ENCODE measurements at places on chromosomes 5 and 9.

DNA sequence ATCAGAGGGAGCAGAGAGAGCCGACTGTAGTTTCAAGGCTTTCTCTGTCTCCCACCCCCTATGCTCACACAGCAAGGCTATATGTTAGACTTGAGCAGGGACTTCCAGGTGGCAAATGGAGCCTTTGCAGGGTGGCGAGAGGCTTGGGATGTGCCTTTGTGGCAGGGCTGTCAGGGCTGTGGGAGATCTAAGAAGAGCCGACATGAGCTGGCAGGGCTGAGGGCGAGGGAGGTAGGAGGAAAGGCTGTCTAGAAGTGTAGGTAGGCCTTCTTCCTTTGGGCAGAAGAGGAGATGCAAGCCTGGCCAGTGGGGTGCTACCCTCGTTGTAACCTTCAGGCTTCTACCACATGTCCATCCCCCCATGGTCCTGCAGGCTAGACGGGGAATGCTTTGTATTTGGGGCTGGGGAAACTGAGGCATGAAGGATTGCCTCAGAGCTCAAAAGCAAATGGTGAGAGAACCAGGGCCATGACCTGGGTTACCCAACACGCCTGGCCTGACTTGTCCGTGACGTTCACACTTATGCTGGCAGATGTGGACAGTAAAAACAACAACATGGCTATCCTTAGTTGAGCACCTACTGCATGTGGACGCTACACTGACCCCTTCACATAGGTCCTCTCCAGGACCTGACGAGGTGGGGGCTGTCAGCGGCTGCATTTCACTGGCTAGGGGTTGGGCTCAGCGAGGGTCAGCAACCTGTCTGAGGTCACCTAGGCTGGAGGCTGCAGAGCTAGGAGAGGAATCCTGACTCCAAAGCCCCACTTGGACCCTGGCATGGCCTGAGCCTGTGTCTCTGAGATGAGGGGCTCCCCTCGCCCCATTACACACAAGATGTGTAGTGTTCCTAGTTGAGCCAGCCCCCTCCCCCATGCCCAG lies 15.3 kb downstream of the CXXC5 start:
- H3K4me3 ChIP-seq: no peak overlapping the region
- no peaks in the 10 kb centered on the region for H3K36me3 ChIP-seq
- H3K4me1 ChIP-seq: peaks cover 95% of the 10 kb centered on the region
- H3K27ac ChIP-seq: peak overlapping the region; percentile 95

DNA sequence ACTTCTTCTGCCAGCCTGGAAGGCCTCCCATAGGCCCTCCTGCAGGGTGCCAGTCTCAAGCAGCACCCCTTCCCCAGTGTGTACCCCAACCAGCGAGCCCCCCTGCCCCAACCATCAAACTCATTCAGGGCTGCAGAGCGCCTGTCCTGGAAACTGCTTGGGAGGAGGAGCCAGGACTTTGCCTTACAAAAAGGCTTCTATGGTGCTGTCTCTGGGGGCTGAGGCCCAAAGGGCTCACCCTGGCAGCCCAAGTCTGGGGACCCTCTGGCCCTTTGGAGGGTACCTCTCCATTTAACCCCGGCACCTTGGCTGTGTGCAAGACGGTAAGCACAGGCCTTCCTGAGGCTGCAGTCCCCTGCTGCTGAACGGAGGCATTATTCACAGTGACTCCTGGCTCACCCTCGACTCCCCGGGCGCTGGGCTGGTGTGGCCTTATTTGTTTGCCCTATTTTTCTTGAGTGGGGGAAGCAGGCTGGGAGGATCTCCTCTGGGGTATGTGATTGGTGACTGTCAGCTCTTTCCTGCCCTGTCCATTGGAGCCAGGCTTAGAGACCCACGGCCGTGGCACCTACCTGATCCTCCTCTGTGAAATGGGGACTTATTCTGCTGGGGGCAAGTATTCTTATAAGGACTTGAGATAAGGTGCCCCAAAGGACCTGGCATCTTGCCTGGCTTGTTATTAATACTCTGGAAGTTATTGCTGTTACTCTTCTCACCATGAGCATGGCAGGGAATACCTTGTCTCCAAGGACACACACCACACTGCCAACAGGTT lies 5.8 kb downstream of the LMX1B start:
- H3K4me3 ChIP-seq: no peak overlapping the region
- H3K36me3 ChIP-seq: no peaks in the 10 kb centered on the region
- DNase-seq: no peak
- H3K4me1 ChIP-seq: peaks cover 18% of the 10 kb centered on the region

- H3K4me1 ChIP-seq: no peaks in the 10 kb centered on the region
- H3K27ac ChIP-seq: no peak overlapping the region
- H3K36me3 ChIP-seq: peaks cover 76% of the 10 kb centered on the region
- no peaks in the 10 kb centered on the region for H3K27me3 ChIP-seq
- no peak overlapping the region for H3K4me3 ChIP-seq
- DNase-seq: no peak
Measured at GRCh38 chr5:179867079-179867465, 8.5 kb upstream of the MRNIP start.

GRCh38 chr9:88173378-88173999 lies 35.2 kb upstream of the SPATA31C2 start:
- no peak for DNase-seq
- H3K27me3 ChIP-seq: no peaks in the 10 kb centered on the region

- H3K27ac ChIP-seq: no peak overlapping the region
- no peaks in the 10 kb centered on the region for H3K36me3 ChIP-seq
- DNase-seq: peak; percentile 49
- H3K27me3 ChIP-seq: no peaks in the 10 kb centered on the region
- H3K4me3 ChIP-seq: no peak overlapping the region
Measured at GRCh38 chr5:54676481-54677340, 159.2 kb downstream of the SNX18 start.

GRCh38 chr9:100063185-100063584 lies 35.6 kb downstream of the ERP44 start:
- no peak overlapping the region for H3K27ac ChIP-seq
- peaks cover 15% of the 10 kb centered on the region for H3K4me1 ChIP-seq
- DNase-seq: no peak
- no peak overlapping the region for H3K4me3 ChIP-seq
- no peaks in the 10 kb centered on the region for H3K36me3 ChIP-seq

DNA sequence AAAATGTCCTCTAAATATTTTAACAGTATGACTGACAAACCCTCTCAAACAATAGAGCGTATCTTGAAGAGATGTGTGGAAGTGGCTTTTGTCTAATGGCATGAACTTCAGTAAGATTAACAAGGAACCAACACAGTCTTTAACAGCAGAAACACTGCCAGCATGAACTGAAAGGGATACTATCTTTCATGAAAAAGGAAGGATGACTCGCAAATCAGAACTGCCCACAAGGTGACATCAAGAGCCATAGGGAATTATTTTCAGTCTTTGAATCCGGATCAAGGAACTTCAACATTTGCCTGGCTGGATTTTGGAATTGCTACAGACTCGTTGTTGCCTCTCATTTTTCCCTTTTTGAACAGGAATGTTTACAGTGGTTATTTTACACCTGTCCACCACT lies 5.1 kb upstream of the HEXB start:
- no peak for DNase-seq
- H3K27ac ChIP-seq: no peak overlapping the region
- H3K36me3 ChIP-seq: no peaks in the 10 kb centered on the region
- H3K27me3 ChIP-seq: no peaks in the 10 kb centered on the region

GRCh38 chr5:42284584-42284983 lies 138.7 kb upstream of the GHR start:
- H3K27me3 ChIP-seq: no peaks in the 10 kb centered on the region
- no peak overlapping the region for H3K4me3 ChIP-seq
- H3K27ac ChIP-seq: no peak overlapping the region
- no peaks in the 10 kb centered on the region for H3K36me3 ChIP-seq
- no peaks in the 10 kb centered on the region for H3K4me1 ChIP-seq
- DNase-seq: no peak

DNA sequence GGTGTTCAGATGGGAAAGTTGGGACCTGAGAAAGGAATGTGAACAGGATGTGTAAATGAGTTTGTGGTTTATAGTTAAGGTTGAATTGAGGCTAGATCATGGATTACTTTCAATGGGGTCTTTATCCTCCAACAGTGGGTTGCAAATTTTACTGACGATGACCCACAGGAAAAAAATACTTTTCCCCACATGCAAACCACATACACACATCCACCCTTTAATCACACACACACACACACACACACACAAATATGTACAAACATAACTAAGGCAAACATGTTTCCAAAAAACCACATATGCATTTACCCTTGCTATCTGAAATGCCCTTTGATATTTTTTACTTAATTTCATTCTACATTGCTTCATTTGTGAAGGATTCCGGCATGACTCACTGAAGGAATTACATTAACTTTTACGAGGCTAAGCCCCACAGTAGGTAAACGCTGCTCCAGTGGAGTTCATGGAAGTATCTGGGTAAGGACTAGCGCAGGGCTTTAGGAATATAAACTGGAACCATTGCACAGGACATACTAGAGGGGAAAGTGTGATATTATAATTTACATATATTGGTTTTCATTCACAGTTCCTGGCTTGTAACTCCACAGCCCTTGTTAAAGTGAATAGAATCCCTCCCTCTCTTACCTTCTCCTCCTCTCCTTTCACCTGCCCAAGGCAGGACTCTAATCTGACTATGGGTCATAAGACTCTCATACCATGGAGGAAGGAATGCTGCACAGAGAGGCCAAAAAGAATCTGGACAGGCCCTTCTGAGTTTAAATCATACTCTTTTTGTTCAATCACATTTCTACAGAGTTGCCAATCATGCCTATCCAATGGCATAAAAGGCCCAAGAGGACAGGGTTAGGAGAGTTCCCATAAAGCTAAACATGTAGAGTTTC lies 8.5 kb upstream of the SPEF2 start:
- H3K4me3 ChIP-seq: no peak overlapping the region
- no peaks in the 10 kb centered on the region for H3K4me1 ChIP-seq
- no peak overlapping the region for H3K27ac ChIP-seq
- H3K36me3 ChIP-seq: no peaks in the 10 kb centered on the region
- H3K27me3 ChIP-seq: no peaks in the 10 kb centered on the region

DNA sequence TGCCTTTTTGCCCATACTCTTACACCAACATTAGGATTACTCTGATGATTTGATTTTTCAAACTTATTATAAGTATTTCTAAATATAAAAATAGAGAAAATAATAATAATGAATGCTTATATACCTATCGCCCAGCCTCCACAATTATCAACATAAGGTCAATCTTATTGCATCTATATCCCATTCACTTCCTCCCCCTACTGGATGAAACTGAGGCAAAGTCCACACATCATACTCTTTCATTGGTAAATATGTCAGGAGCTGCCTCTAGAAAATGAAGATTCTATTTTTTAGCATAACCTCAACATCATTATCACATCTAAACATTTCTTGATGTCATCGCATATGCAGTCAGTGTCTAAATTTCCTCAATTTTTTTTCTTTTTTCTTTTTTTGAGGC lies 44.3 kb downstream of the SH3RF2 start:
- no peak for DNase-seq
- no peak overlapping the region for H3K27ac ChIP-seq
- H3K36me3 ChIP-seq: no peaks in the 10 kb centered on the region
- H3K27me3 ChIP-seq: no peaks in the 10 kb centered on the region

- H3K27ac ChIP-seq: peak overlapping the region; percentile 33
- H3K27me3 ChIP-seq: no peaks in the 10 kb centered on the region
- H3K4me1 ChIP-seq: peaks cover 9% of the 10 kb centered on the region
- H3K4me3 ChIP-seq: no peak overlapping the region
- no peak for DNase-seq
Measured at GRCh38 chr9:106830527-106831150, 32.3 kb upstream of the ZNF462 start.

- no peak for DNase-seq
- no peaks in the 10 kb centered on the region for H3K27me3 ChIP-seq
- H3K4me3 ChIP-seq: no peak overlapping the region
- H3K36me3 ChIP-seq: no peaks in the 10 kb centered on the region
- no peaks in the 10 kb centered on the region for H3K4me1 ChIP-seq
Measured at GRCh38 chr9:28539434-28540070, 966.3 kb upstream of the C9orf72 start.

DNA sequence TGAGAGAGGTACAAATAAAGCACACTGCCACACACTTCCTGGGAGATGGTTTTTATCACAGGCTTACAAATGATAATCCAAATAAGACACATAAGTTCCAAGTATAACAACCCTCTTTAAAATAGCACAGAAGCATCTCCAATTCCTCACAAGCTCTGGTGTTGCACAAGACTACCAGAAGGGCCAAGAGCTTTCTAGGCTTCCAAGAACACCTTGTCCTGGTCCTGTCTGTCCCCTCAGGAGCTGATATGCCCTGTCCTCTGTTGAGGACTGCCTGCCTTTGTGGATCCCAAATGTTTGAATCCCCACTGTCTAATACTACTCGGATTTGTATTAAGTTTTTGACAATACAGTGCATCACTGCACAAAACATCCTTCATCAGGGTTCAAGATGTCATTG lies 110.1 kb downstream of the SPOCK1 start:
- H3K4me1 ChIP-seq: no peaks in the 10 kb centered on the region
- H3K27ac ChIP-seq: no peak overlapping the region
- no peak overlapping the region for H3K4me3 ChIP-seq
- no peaks in the 10 kb centered on the region for H3K36me3 ChIP-seq
- no peaks in the 10 kb centered on the region for H3K27me3 ChIP-seq

- H3K27me3 ChIP-seq: no peaks in the 10 kb centered on the region
- H3K4me3 ChIP-seq: peak within 1 kb of the TSS; percentile 28
- H3K36me3 ChIP-seq: peaks cover 4% of the 10 kb centered on the region
- DNase-seq: no peak
- H3K4me1 ChIP-seq: no peaks in the 10 kb centered on the region
Measured at GRCh38 chr5:141245250-141245717, at the start of gene PCDHB15. Gene PCDHB15, plus strand, starts transcription at chr5:141245395. Its CDS starts 184 bp downstream, at chr5:141245579.
